SK-N-SH (cell line): ENCODE measurements at places on chromosomes 1 and 21.

- DNase-seq: no peak
Observed at GRCh38 chr1:170910273-170910672, 25.1 kb upstream of the MROH9 start.

DNA sequence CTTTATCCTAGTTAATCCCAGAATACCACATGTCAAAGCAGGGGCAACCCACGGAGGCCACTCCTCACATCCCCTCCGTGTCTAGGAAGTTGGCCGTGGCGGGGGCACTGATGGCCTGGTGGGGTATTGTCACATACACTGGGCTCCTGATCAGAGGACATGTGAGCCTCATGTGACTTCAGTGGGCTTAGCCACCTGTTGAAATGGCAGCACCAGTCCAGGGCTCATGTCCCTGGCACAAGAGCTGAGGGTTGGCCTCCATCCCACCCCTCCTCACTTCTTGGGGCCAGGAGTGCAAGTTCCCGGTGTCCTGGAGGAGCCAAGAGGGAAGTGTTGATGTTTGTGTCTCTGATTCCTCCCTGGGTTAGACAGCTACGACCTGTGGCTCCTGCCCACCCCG, 313.4 kb downstream of the CAMTA1 start:
- no peak for DNase-seq

DNA sequence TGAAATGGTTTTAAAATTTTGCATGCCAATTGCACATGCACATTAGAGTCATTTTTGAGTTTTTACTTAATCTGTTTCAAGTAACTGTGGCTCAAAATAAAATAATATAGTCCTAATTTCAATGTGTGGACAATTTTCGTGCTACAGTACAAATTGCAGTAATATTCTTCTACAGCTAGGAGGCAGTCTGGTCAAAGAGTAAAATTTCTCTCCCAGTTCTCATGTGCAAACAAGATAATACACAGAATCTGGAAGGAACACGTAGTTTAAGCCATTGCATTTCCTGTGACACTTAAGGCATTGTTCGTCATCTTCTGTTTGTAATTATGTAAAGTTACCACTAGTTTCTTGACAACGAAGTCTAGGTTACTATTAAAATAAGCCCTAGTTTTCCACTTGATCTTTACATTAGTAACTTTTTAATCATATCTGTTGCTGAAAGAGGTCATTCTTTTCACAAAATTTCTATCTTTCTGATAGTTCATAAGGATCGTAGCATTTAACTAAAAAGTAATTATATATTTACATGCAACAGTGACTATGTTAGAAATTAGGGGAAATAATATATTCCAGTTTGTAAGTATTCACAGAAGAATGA, 28.9 kb downstream of the ODR4 start:
- peak; percentile 32 for DNase-seq

DNA sequence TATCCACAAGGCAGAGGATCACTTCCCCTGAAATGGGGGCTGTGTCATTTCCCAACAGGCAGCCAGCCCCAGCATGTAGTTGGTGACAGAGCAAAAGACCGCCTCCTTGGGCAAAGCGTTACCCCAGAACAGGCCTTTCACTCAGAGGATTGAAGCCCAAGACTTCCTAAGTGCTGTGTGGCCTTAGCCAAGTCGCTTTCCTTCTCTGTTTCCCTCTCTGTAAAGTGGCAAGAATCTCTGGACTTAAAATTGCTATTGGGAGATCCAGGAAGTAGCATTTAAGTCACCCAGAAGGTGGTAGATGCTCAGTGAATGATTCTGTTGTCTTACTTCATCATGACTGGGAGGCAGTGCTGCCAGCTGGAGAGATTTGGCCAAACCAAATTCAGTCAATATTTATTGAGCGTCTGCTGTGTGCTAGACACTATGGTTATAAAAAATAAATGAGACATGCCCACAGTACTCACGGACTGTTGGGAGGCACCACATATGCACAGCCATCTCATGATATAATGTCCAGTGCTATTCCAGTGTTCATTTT, 35.3 kb downstream of the NIPAL3 start:
- DNase-seq: no peak

GRCh38 chr1:109821221-109821669, 57.5 kb upstream of the EPS8L3 start:
- no peak for DNase-seq

GRCh38 chr1:56417646-56418045, 161.7 kb downstream of the PLPP3 start:
- DNase-seq: no peak

DNA sequence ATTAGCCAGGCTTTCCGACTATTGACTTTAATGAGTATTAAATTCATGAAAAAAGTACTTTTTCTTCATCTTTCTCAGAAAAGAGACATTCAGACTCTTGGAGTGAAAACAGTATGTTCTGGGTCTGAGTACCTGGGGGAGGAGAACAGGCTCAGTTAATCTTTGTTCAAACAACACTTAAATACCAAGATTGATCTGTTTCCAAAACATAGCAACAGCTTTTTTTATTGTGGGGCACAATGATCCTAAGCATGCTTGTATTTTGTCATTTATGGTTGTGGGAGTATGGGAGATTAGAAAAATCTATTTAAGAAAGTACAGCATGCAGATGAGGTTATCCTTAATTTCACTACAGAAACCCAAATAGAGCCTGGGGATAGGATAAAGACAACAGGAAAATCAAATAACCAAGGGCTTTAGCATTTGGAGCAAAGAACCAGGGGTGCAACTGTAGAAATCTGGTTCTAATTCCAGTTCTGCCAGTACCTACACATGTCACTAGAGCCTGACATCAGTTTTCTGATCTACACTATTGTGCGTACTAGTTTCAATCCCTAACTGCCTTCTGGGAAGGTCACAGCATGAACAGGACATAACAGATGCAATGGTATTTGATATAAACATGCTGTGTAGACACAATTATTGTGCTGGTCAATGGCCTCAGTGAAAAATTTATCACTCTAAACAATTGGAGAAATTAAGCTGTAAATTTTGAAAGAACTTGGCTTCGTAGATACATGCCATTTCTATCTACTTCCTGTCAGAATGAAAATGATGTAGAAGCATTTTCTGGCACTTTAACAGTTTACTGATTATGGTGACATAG, 91.2 kb downstream of the KCNK1 start:
- peak; percentile 39 for DNase-seq
